Left ventricle myocardium inferior (tissue), 1 donor: ENCODE measurements at places on chromosomes 13 and 19. TPM values are rescaled to one million over a fixed set of nuclear protein-coding genes. Genes with fewer than 3 reads are reported as not detected.
A peak's percentile ranks its signal among the peaks of the same experiment; 100 is the strongest.

The PDX1 gene
- not detected for total RNA-seq

GRCh38 chr13:41827507-41828213 lies 133.2 kb downstream of the VWA8 start:
- H3K36me3 ChIP-seq, result peaks cover 23% of the 10 kb centered on the region
- peaks cover 12% of the 10 kb centered on the region for H3K4me1 ChIP-seq
- H3K27ac ChIP-seq, result peak overlapping the region; percentile 24
- no peaks in the 10 kb centered on the region for H3K27me3 ChIP-seq

- DNase-seq, result no peak
- peak overlapping the region; percentile 58 for H3K4me3 ChIP-seq
- H3K4me1 ChIP-seq, result peaks cover 50% of the 10 kb centered on the region
- H3K27me3 ChIP-seq, result peaks cover 100% of the 10 kb centered on the region
- H3K27ac ChIP-seq, result no peak overlapping the region
Observed at GRCh38 chr13:27921961-27922882, 2.4 kb downstream of the PDX1 start.

- H3K4me1 ChIP-seq, result peaks cover 12% of the 10 kb centered on the region
- no peaks in the 10 kb centered on the region for H3K36me3 ChIP-seq
- no peak for DNase-seq
- H3K4me3 ChIP-seq, result no peak overlapping the region
- H3K27ac ChIP-seq, result no peak overlapping the region
Observed at GRCh38 chr19:35226748-35227147, 1.8 kb downstream of the FAM187B start.

The NCCRP1 gene
- not detected for total RNA-seq

DNA sequence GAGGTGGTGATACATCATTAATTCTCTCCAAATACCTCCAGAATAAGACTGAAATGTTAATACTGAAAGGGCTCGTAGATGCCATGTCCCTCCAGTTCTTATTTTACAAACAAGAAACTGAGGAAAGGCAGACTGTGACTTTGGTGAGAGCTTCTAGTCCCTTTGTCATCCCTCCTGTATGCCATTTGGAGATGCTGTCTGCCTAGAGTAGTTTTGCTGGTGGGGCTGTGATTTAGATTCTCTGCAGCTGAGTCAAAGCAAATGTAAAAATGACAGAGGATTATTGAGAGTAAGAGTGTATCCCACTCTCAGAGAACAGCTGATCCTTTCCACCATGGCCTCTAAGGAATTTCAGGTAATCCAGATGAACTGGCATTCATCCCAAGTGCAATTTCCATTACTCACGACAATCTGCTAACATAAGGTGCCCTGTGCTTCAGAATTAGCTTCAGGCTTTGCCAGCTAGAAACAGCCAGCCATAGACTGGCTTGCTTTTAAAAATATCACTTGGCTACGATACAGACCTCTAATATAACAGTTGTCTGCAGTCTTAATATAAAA lies 16.8 kb downstream of the PABPC3 start:
- H3K27me3 ChIP-seq, result peaks cover 48% of the 10 kb centered on the region
- no peaks in the 10 kb centered on the region for H3K36me3 ChIP-seq
- no peak overlapping the region for H3K4me3 ChIP-seq
- no peak overlapping the region for H3K27ac ChIP-seq

GRCh38 chr13:39777527-39778061 lies 122.1 kb downstream of the COG6 start:
- no peaks in the 10 kb centered on the region for H3K27me3 ChIP-seq
- peaks cover 11% of the 10 kb centered on the region for H3K4me1 ChIP-seq
- no peak overlapping the region for H3K27ac ChIP-seq

DNA sequence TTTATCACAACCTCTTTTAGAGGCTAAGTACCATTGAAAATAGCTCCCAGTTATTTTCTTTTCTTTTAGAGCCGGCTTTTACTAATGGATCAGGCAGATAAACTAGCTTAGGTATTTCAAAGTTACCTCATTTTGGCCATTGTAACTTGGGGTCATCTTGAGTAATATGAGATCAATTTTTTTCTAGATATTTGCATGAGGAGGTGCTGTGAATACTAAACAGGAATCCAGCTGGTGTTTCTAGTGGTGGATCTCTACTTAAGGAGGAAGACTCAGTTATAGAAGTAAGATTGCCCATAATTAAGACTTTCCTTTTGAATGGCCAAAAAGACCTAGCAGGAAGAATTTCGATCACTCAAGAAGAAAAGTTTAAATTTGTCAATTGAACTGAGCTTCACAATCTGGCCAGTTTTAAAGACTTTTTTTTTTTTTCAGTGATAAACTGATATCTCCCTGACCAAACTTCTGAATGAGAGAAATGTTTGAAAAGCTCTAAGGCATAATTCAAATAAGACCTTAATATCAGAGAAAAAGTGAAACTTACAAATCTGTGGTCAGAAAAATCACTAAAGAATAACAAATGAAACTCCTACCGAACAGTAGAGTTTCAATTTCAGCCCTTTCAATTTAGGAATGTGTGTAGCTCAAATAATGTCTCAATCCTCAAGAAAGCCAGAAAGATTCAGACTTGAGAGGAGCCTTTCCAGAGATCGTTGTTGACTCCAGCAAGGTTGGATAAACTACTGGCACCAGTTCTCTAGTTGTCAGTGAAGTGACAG lies 11.6 kb upstream of the NAA16 start:
- H3K27ac ChIP-seq, result no peak overlapping the region
- H3K27me3 ChIP-seq, result no peaks in the 10 kb centered on the region
- H3K36me3 ChIP-seq, result no peaks in the 10 kb centered on the region
- no peak for DNase-seq
- H3K4me3 ChIP-seq, result no peak overlapping the region
- H3K4me1 ChIP-seq, result no peaks in the 10 kb centered on the region

DNA sequence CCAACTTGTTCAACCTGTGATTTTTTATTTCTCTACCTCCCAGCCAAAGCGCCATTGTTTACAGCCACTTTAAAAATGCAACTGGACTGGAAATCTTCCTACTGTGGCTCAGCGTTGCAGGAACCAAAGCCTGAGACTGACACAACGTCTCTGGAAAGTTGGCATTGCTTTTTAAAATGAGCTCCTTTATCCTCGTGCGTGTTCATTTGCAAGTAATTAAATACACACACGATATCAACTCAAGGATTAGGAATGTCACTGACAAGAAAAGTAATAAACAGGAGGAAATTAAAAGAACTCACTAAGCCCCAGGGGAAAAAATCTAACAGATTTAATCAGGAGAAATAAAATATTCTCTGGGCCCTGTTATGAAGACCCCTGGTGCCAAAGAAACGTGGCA lies 184.6 kb upstream of the IRS2 start:
- no peaks in the 10 kb centered on the region for H3K36me3 ChIP-seq
- no peak overlapping the region for H3K4me3 ChIP-seq
- H3K27ac ChIP-seq, result peak overlapping the region; percentile 37
- peaks cover 8% of the 10 kb centered on the region for H3K4me1 ChIP-seq
- no peaks in the 10 kb centered on the region for H3K27me3 ChIP-seq
- DNase-seq, result no peak

The OR7C1 gene
- total RNA-seq, result not detected

The NUCB1 gene
- total RNA-seq, result 221 TPM

- no peak for DNase-seq
- H3K4me1 ChIP-seq, result peaks cover 45% of the 10 kb centered on the region
- H3K36me3 ChIP-seq, result peaks cover 12% of the 10 kb centered on the region
- no peaks in the 10 kb centered on the region for H3K27me3 ChIP-seq
Observed at GRCh38 chr19:49811328-49811727, 1.8 kb downstream of the FUZ start.

DNA sequence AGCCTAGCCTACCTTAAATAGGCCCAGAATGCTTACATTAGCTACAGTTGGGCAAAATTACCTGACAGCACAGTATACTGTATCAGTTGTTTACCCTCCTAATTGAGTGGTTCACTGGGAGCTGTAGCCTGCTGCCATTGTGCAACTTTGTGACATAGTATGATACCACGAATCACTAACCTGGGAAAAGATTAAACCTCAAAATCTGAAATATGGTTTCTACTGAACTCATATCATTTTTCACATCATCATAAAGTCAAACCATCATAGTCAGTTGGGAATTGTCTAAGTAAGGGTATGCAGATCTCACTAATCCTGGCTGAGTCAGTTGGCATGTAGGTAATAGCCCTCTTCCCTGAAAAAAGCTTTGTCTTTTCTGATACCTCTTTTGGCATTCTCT lies 9.2 kb downstream of the PAN3 start:
- no peak overlapping the region for H3K27ac ChIP-seq
- no peak for DNase-seq
- no peak overlapping the region for H3K4me3 ChIP-seq

DNA sequence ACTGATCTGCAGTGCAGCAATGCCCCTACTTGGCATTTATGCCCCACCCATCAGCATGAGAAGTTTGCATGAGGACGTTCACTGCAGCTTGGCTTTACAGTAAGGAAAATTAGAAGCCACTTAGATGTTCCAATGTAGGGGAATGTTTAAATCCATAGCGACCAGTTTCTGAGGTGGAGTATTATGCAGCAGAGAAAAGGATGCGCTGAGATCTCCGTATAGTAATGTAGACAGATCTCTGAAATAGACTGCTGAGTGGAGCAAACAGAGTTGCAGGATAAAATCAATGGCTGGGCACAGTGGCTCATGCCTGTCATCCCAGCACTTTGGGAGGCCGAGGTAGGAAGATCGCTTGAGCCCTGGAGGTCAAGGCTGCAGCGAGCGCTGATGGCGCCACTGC lies 10.1 kb downstream of the PGPEP1 start:
- peaks cover 16% of the 10 kb centered on the region for H3K36me3 ChIP-seq
- H3K27me3 ChIP-seq, result no peaks in the 10 kb centered on the region
- no peaks in the 10 kb centered on the region for H3K4me1 ChIP-seq

The SPRED3 gene
- total RNA-seq, result 0.71 TPM

DNA sequence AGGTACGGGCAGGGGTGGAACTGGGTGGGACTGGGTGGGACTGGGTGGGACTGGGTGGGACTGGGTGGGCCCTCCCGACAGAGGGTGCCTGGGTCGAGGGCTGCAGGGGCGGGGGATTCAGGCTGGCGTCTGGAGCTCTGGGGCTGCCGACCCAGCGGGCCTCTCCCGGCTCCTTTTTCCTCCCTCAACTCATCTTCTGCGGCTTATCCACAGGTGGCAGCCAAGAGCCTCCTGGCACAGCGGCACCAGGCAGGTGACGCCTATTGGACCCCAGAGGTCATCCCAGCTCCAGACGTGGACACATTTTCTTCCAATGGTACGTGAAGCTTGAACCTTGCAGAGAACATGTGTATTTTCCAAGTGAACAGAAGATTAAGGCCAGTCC lies 533 bp downstream of the ZNF544 start:
- H3K4me3 ChIP-seq, result peak overlapping the region; percentile 83
- peak overlapping the region; percentile 95 for H3K27ac ChIP-seq
- peaks cover 28% of the 10 kb centered on the region for H3K4me1 ChIP-seq
- no peak for DNase-seq
- no peaks in the 10 kb centered on the region for H3K27me3 ChIP-seq
- H3K36me3 ChIP-seq, result peaks cover 48% of the 10 kb centered on the region

DNA sequence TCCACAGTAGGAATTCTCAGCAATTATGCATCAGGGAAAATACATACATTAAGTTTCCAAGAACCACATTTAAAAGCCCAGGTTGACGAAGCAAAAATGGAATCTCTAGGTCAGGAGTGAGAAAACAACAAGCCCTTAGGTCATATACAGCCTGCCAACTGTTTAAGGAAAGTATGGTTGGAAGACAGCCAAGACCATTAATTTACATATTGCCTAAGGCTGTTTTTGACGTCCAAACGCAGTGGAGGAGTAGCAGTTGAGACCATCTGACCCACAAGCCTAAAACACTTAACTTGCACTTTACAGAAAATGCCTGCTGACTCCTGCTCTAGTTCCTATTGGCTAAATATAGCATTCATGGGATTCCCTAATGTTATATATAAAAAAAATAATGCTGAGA lies 299.0 kb downstream of the ITGBL1 start:
- H3K4me3 ChIP-seq, result no peak overlapping the region
- DNase-seq, result no peak
- H3K4me1 ChIP-seq, result peaks cover 6% of the 10 kb centered on the region
- no peaks in the 10 kb centered on the region for H3K27me3 ChIP-seq

The KLF2 gene
- total RNA-seq, result 65.2 TPM

DNA sequence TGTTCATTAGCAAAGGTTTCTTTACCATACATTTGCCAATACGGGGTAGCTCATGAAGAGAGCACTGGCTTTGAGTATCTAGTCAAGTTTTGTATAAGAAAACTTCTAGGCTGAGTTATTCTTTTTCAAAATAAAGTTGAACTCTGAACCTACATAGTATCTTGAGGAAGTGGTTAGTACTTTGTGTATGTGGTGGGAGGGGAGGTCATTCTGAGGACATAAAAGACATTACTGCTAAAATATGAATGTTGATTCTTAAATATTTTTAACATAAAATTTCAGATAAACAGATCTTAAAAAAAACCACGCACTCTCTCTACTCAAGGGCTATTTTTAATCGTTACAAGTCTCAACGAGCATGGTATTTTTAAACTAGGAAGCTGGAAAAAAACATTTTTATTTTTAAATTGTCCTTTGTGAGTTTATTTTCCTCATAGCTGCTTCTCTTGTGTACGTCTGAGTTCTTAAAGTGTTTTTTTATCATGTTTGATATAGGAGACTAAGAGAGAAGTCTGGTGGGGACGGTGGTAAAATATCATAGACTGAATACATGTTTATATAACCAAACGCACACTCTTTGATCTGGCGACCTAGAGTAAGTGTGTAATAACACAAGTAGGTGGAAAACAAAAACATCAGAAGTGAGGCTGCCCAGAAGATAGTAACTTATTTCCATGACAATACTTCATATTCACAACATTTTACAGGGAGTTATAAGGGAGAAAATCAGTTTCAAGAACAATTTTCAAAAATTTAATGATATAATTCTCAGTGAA lies 118.0 kb upstream of the POSTN start:
- no peak overlapping the region for H3K27ac ChIP-seq
- no peak for DNase-seq
- H3K27me3 ChIP-seq, result no peaks in the 10 kb centered on the region
- no peaks in the 10 kb centered on the region for H3K36me3 ChIP-seq
- no peak overlapping the region for H3K4me3 ChIP-seq
- no peaks in the 10 kb centered on the region for H3K4me1 ChIP-seq

DNA sequence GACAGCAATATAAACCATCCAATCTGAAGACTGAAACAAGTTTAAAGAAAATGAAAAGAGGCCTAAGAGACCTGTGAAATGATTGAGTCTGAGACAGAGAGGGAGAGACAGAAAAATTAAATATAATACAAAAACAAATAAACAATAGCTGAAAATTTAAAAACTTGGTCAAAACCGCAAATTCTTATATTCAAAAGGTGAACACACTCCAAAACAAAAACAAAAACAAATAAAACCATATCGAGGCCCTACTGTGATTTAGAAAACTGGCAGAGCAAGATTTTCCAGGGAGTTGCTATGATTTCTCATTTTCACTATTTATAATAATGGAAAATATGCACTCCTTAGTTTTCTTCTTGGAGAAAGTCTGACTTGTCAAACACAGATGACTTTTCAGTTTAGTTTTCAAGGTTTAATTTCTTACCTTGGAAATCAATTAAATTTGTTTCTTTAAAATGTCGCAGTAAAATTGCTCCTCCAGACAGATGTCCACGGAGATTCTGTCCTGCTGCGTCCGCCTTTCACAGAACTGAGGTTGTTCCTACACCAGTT lies 1420.3 kb downstream of the UQCRFS1 start:
- H3K4me3 ChIP-seq, result peak overlapping the region; percentile 89
- no peak for DNase-seq
- H3K27ac ChIP-seq, result peak overlapping the region; percentile 95
- H3K4me1 ChIP-seq, result peaks cover 46% of the 10 kb centered on the region
- no peaks in the 10 kb centered on the region for H3K36me3 ChIP-seq

The NLRP11 gene
- not detected for total RNA-seq
